ENCODE measurements at places on chromosomes 6 and 20. TPM values are rescaled to one million over a fixed set of nuclear protein-coding genes. Genes with fewer than 3 reads are reported as not detected.

The GNL1 gene
- 42.5 TPM for total RNA-seq

DNA sequence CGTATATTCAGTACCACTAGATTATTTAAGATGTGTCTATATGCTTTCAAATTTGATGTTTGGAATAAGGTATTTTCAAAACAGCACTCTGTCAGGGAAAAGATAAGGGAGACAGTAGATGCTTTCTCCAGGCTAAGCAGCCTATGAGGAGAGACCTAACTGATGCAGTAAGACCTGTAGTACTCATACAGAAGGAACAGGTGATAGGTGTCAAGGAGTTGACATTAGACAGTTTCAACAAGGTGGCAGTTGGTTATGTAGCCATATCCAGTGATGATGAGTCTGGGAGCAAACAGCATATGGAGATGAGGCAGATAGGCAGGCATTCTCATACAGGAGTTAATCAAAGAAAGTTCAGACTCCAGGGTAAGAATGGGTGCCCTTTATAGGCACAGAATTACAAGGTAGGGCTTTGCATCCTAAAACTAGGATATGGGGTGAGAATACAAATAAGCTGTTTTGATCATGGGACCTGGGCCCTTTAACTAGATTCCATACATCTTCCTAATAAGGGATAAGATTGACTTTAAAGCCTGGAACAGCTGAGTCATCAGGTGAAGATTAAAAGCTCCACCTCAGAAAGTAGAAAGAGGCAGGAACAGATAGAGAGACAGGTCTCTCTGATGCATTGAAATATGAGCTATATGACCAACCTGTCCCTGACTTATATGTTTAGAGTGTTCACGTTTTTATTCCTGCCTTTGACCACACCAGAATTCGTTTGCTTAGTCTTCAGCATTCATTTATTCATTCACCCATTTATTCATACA, 7.9 kb downstream of the RSPH4A start:
- no peak for DNase-seq

GRCh38 chr6:144683216-144684070, 398.3 kb downstream of the UTRN start:
- no peak for DNase-seq

- peak; percentile 94 for DNase-seq
Observed at GRCh38 chr20:32652739-32653526, 20.8 kb downstream of the C20orf203 start.

- no peak for DNase-seq
Observed at GRCh38 chr20:12969071-12969669, 39.6 kb upstream of the SPTLC3 start.

- no peak for DNase-seq
Observed at GRCh38 chr6:5657684-5658430, 348.9 kb downstream of the NRN1 start.

DNA sequence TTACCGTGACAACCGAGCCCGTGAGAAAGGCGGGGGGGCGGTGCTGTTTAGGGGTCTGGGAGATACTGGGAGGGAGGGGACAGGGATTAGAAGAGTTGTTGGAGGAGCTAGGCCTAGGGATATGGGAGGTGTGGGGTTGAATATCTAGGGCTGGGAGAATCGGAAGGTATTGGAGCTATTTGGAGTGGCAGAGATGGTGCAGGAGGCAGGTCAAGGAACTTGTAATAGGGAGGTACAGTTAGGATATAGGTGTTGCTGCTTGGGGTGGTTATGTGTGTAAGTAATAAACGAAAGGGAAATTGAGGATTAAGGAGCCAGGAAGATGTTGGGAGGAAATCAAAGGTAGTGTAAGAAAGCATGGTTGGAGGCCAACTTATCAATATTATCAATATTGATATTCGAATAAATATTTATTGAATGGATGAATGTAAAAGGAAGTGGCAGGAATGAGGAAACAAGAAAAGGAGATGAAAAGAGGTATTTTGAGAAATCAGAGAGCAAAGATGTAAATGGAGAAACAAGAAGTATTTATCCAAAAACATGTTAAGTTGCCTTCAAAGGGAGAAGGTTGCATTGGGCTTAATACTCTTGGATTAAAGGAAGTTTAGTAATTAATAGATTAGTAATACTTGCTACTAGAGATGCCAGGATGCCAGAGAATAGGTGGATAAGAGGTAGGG, 602 bp downstream of the PPP1R11 start:
- DNase-seq = peak; percentile 96

GRCh38 chr6:121764493-121764892, 329.0 kb downstream of the GJA1 start:
- DNase-seq = no peak

DNA sequence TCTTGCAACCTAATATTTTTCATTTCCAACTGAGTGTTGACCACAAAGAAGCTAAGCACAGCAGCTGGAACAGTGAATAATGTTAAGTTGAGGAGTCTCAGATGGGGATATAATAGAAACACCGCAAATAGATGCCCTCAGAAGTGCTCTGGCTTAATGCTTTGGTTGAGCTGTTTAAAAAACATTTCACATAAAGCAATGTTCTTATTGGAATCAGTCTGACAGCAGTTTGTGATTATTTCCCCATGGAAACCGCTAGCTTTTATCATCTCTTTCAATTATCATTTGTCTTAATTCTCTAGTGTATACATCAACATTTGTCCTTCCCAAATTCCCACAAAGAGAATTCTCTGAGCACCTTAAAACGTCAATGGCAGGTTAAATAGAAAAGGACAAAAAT, 30.8 kb downstream of the METTL24 start:
- no peak for DNase-seq

DNA sequence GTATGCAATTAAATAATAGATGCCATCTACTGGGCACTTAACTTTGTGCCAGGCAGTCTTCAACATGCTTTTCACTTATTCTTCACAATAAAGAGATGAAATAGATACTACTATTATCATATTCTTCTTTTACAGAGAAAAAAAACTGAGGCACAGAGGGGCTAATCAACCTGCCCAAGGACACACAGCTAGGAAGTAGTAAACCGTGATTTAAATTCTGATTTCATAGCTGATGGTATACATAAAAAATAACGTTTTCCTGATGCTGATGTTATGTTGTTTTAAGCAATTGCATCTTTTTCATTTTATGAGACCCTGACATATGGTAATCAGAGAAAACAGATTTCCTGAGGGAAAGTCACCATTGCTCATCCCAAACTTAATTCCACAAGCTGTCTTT, 45.1 kb upstream of the ATXN1 start:
- no peak for DNase-seq

Measured in GM23338 (cell line).